ENCODE measurements at places on chromosomes 2 and 18. TPM values are rescaled to one million over a fixed set of nuclear protein-coding genes. Genes with fewer than 3 reads are reported as not detected.

The RGPD3 gene
- total RNA-seq: 0.38 TPM

The TYW5 gene
- total RNA-seq: 6.5 TPM

The KCNF1 gene
- total RNA-seq: 1.3 TPM

The NFE2L2 gene
- total RNA-seq: 55.2 TPM

The CDCA7 gene
- 8.5 TPM for total RNA-seq

The XIRP2 gene
- total RNA-seq: 0.33 TPM

The MRO gene
- not detected for total RNA-seq

The UGT1A5 gene
- total RNA-seq: not detected

The ABHD1 gene
- total RNA-seq: not detected

The CCDC178 gene
- 1.8 TPM for total RNA-seq

The SNTG2 gene
- not detected for total RNA-seq

The ZNF892 gene
- total RNA-seq: 6.5 TPM
